ENCODE measurements at places on chromosomes 11 and 22.

DNA sequence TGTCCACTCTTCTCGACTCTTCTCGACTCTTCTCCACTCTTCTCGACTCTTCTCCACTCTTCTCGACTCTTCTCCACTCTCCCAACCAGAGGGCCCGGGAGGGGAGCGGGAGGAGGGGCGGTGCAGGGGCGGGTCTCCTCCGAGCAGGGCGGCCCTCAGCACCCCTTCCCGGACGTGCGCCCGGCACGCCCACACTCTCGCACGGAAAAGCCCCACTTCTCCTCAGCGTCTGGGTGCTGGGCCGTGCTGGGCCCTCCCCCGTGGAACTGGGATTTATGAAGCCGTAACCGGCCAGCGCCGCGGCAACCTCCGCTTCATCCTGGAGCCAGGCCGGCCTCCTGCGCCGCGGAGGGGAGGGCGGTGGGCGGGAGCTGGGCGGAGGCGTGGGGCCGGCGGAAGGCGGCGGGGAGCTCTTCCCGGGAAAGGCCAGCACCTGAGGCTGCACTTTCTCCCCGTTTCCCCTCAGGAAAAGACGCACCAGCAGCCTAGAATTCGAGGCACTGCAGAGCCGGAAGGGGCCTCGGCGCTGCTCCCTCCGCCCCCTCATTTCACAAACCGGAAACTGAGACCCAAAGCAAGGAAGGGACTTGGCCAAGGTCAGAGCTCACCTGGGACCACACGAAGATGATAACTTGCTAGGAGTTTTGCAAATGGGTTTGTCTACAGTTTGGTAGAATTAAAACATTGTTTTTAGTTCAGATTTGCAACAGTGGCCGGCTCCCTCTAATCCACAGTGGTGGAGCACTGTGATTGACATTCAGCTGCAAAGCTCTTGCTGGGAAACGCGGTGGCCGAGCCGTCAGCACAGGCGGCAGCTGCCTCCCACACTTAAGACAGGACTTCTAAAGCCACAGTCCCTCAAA lies 31.6 kb upstream of the JAM3 start:
- DNase-seq: peak; percentile 47

DNA sequence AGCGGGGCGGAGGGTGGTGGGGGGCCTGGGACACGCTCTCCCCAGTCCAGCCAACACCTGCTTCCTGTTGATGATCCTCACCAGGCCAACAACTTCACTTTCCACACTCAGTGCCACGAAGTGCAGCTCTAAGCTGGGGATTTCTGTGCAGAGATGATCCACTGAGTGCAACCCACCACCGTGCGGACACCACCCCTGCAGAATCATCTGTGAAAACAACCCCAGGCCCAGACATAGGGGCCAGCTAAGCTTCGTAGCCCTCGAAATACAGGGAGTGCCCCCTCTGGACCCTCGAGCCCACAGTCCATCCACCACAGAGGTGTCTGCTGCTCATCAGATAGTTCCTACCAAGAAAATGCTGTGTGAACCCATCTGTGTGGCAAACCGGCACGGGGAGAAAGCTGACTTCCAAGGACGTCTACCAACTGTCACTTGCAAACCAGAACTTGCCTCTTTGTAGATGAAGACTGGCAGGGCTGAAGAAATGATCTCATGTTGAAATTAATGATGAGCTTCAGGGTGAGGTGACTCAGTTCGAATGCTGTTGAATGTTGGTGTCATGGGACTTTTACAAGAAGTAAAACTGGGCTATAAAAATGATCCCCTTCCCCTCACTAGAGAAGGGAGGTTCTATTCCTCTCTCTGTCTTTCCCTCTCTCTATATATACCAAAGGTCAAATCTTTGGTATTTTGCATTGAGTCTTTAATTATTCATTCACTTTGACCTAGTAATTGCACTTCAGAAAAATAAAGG lies 73.4 kb downstream of the MYEOV start:
- no peak for DNase-seq

GRCh38 chr22:32480238-32480637 lies 5.6 kb downstream of the FBXO7 start:
- no peak for DNase-seq

DNA sequence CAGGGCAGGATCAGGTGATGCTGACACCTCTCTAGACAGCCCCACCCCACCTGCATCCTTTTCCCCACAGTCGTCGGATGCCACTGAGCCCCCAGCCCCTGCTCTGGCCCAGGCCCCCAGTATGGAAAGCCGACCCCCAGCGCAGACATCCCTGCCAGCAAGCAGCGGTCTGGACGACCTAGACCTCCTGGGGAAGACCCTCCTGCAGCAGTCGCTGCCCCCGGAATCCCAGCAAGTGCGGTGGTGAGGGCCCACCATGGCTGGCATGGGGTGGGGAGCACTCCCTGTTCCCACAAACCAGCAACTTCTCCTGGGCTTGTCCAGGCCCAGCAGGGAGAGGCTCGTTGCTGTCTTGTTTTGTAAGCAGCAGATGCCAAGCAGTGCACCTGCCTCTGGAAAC lies 9.5 kb upstream of the SH3BP1 start:
- no peak for DNase-seq

DNA sequence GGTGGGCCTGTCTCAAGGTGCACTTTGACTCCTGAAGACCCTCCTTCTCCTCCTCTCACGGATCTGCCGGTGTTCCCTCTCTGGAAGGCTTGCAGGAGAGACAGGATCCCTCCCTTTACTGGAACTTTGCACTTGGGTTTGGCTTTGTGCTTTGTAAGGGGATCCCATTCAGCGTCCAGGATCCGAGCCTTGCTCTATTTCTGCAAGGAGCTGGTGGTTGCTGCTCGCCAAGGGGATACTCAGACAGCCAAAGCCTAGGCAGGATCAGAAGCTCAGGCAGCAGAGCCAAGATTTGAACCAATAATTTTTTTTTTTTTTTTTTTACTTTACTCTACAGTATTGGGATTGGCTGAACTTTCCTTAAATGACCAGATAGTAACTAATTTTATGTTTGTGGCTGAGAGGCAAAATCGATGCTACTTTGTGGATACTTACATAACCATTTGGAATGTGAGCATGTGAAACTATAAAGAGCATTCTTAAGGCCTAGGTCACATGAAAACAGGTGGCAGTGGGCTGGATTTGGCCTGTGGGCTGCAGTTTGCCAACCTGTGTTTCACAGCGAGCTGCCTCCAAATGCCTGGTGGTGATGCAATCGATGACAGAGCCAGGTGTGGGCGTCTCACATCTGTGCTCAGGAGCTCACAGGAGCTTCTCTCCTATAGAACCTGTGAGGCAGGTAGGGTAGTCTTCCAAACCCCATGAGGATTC lies 25.2 kb downstream of the BCR start:
- peak; percentile 82 for DNase-seq

DNA sequence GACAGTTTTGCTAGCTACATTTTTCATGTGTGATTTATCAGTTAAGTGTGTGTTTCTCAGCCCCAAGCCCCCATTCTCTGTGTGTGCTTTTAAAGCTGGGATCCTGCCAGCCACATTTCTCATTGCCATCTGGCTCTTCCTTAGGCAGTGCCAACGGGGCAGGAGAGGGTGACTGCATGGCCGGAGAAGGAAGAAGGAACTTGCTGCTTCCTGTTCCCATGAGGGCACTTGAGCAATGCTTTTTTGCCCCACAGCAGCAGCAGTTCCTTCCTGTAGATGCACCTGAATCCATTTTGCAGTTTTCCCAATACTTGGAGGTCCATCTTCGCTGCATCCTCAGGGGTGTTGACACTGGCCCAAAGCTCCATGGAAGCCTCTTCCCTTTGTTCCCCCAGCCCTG lies 37.5 kb downstream of the TNRC6B start:
- DNase-seq: peak; percentile 27

DNA sequence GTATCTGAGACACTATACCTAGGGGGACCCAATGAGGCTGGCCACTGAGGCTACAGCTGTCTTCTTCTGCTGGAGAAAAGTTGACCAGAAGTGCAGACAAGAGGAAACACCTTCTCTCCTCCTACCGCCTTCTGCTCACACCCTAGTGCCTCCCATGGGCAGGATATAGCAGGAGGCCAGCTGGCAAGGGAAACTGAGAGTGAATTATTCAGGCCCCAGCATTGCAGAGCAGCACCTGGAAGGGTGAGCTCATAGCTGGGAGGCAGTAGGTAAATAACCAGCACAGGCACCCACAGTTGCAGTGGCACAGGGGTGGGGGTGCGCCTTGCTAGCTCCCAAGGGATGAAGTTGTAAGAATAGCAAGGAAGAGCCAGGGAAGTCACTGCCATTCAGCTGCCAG lies 267.4 kb upstream of the NCAM1 start:
- DNase-seq: no peak

DNA sequence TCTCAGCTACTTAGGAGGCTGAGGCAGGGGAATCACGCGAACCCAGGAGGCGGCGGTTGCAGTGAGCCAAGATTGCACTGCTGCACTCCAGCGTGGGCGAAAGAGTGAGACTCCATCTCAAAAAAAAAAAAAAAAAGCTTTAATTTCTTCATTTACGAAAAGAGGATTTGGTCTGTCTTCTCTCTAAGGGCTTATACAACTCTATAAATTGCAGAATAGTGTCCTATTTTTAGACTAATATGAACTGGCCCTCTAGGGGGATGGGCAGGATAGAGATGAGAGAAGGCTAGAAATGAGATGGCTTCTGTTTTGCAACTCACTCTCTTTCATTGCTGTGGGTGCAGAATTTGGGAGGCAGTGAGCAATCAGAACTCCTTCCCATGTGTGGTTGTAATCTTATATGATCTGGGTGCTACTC lies 11.3 kb downstream of the MAML2 start:
- DNase-seq: no peak

GRCh38 chr11:27719546-27719925 lies 19.3 kb upstream of the BDNF start:
- DNase-seq: no peak

All from head of caudate nucleus (tissue), 42 donors.